ENCODE measurements at places on chromosomes 5 and 9.

- no peak for DNase-seq
These were observed 42.8 kb downstream of the MAST4 start for GRCh38 chr5:66639037-66639436.

GRCh38 chr5:30337084-30337573 is 856.4 kb upstream of the CDH6 start:
- no peak for DNase-seq

GRCh38 chr9:124760719-124761118 is 10.4 kb downstream of the NR6A1 start:
- no peak for DNase-seq

DNA sequence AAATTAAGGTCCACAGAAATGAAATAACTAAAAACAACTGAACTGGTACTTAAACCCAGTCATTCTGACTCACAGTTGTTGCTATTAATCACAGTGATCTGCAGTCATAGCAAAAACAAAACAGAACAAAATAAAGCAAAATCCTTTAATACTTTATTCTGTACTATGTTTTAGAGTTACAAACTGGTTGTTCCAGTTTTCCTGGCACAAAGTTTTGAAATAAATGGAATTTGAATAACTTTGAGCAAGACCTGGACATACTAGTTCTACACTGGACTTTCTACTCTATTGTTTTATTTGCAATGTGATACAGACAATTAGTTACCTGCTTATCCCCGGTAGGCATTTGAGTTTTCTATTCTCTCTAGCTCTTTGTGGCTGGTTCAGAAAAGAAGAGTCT is 147.9 kb downstream of the DMRT2 start:
- DNase-seq = no peak

- DNase-seq = no peak
These were observed 38.9 kb downstream of the ACO1 start for GRCh38 chr9:32423371-32423770.

DNA sequence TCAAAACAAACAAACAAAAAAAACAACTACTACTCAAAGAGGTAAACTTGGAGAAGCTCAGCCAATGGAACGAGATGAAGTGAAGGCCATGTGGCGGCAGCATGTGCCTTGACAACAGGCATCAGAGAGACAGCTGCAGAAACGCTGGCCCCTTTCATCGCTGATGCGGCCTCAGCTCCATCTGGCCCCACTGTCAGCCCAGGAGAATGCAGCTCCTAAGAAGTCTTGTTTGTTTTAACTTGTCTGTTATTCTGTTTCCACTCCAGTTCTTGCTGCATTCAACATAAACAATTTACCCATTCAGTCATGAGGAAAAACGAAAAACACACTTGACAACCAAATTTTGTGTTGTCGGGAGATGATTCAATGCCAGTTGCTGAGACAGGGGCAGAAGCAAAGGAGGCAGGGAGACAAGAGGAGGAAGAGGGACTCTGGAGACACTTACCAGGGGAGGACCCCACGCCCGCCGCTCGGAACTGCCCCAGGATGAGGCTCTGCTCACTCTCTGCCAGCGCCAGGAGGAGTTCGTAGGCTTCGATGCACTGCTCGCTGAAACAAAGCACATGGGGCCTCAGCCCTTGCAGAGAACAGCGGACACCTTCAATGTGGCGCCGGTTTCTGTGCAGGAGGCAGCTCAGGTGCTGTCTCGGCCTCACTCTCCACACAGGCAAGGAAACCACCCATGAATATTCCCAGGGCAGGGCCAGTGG is 91.2 kb downstream of the DCP2 start:
- no peak for DNase-seq

DNA sequence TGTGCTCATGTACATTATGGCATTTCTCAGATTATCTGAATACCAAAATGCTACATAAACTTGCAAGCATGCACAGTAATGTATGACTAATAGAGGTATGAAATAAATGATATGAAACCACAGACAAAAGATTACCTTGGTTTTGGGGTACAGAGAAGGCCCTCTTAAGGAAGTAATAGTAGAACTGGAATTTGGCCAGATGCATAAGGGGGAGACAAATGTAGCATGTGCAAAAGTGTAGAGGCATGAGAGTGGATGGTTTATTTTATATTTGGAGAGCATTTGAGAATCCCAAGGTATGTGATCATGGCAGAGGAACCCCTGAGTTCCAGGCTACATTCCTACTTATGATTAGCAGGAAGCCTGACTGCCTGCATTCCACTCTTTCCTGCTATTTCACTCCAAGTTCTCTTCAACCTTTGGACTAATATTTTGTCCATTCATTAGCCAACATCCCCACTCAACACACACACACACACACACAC is 74.2 kb downstream of the MAMDC2 start:
- no peak for DNase-seq

DNA sequence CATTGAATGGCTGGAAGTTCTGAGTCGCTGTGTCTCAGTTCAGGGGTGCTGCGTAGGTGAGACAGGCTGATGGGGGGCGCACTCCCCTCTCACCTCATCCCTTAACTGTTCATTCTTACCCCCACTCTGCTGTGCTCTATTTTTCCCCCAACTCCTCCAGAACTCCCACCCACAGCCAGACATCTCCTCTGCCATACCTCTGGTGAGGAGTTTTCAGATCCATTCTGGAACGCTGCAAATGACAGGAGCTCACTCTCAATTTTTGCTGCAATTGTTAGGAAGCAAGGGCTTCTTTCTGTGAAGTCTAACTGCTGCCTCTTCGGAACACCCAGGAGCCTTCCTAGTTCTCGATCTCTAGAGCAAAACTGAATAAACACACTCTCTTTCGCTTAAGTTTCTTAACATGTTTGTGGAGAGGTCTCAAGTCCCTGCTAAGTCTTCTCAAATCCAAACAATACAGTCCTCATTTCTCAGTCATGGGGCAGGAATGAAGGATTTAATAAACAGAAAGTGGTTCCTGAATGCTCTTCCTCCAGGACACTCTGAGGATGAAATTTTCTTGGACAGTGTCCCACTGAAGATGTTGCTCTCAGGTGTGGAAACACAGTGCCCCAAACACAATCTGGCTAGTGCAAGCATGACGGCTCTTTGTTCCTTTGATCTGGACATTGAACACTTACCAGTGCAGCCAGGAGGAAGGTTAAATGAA is 387.7 kb downstream of the KDM4C start:
- DNase-seq = no peak

DNA sequence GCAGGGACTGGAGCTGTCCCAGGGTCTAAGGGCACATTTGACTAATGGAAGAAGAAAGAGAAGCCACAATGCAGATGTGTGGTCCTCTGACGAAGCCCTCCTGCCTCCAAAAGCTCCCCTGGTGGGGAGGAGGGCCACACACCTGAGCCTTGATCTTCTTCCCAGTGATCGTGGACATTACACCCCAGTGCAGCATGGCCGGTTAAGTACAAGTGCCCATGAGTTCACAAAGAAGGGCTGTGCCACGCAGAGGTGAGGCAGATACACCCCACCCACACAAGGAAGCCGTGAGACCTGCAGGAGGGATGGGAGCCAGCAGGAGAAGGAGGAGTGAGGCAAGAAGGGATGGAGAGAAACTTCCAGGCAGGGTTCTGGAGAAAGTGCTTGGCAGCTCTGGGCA is 199.0 kb upstream of the MVB12B start:
- no peak for DNase-seq

GRCh38 chr5:115772731-115773475 is 43.6 kb downstream of the CDO1 start:
- no peak for DNase-seq

DNA sequence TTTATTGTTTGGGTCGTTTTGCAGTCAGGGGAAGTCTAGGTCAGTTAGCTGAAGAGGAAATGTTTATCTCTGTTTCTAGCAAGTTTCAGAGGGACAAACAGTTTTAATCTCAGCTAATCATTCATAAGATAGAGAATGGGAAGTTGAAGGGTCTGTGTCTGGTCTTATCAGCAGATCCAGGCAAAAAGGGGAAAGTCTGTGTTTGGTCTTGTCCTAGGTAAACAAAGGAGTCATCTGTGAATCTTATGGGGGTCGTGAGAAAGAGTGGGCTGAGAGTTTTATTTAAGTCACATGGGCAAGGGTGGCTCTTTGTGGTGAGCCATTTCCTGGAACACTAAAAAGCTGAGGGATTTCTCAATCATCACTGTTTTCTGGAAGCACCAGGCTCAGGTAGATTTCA is 5.6 kb upstream of the SNCAIP start:
- DNase-seq = no peak

GRCh38 chr5:66628561-66628960 is 32.4 kb downstream of the MAST4 start:
- DNase-seq = no peak

DNA sequence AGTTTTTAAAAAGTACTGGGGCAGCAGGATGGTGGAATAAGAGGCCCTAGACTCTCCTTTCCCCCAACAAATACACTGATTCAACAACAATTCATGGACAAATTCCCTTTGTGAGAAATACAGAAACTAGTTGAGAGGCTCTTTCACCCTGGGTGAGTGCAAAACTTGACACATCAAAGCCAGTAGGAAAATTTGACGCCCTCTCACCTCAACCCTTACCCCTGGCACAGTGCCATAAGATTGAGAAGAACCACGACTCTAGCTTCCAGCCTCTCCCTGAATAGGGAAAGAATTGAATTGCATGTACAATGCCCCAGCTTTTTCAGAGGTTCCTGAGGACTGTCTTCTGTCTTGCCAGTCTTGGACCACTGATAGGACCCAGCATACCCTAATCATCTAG is 12.3 kb downstream of the KIF4B start:
- DNase-seq = no peak

DNA sequence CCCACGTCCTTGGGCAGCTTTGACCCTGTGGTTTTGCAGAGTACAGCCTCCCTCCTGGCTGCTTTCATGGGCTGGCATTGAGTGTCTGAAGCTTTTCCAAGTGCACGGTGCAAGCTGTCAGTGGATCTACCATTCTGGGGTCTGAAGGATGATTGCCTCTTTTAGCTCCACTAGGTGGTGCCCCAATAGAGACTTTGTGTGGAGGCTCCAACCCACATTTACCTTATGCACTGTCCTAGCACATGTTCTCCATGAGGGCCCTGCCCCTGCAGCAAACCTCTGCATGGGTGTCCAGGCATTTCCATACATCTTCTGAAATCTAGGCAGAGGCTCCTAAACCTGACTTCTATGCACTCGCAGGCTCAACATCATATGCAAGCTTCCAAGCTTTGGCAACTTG is 644.2 kb upstream of the CDH9 start:
- DNase-seq = no peak

- no peak for DNase-seq
These were observed 15.2 kb upstream of the NR5A1 start for GRCh38 chr9:124522121-124523098.

DNA sequence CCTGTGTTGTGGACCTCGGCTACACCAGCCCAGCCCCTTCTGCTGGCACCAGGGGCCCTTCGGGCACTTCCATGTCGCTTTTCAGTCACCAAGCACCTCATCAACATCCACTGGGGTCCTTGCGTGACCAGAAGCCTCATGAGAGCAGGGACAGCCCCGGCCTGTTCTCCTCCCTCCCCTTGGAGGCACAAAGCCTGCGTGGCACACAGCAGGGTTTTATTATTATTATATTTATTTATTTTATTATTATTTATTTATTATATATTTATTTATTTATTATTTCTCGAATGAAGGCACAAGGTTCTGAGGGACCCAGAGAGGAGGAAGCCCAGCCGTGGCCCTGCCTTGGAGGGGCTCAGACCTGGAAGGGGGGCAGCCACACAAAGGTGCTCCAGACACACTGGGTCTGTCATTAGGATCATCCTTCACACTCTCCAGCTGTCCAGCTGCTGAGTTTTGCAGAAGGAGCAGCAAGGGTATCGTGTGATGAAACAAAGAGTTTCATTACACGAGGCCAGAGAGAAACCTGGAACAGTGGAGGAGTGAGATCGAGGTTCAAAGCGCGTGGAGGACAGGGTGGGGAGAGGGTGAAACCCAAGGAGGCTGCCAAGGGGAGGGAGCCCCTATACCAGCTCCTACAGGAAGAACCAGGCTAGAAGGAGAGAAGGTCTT is 5.2 kb downstream of the VAV2 start:
- DNase-seq = no peak

DNA sequence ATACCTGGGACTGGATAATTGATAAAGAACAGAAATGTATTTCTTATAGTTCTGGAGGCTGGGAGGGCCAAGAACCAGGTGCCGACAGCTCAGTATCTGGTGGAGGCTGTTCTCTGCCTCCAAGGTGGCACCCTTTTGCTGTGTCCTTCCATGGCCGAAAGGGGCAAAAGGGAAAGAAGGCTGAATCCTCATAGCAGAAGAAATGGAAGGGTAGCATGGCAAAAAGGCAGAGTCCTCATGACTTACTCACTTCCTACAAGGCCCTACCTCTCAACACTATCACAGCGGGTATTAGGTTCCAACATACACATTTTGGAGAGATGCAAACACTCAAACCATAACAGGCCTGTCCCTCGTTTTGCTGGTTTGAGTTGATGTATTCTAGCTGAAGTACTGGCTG is 25.1 kb upstream of the MED10 start:
- DNase-seq = no peak

GRCh38 chr9:1284727-1285126 is 234.6 kb downstream of the DMRT2 start:
- no peak for DNase-seq

DNA sequence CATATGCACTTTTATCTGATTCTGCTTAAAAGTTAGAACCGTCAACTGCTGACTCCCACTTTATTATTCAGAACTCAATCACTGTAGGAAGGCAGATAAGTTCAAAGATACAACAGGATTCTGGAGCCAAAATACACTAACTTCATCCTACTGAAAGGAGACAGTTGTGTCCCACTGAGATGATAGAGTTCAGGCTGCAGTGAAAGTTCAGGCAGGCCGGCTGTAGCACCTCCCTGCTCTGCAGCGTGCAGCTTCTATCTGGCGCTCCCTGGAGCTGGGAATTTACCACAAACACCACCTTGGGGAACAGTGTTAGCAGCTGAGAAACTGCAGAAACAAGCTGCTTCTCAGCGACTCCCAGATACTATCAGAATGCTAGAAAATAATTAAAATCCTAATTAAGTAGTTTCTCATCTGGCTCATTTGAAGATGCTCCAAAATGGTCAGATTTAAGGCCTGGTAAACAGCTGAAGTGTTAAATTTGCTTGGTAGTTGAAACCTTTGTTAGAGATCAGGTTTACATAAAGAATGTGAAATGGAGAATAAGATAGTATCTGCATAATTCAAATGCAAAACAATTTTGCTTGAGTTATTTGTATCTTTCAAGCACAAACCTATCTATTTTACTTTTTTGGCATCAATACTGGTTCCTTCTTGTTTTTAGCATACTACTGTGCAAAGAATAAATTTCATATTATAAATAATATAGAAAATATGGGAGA is 52.3 kb upstream of the CNTLN start:
- no peak for DNase-seq

GRCh38 chr9:135970128-135970815 is 9.1 kb upstream of the UBAC1 start:
- no peak for DNase-seq

Data from CD4-positive, alpha-beta memory T cell (primary cell).